ENCODE measurements at places on chromosomes 4 and X.

GRCh38 chrX:111409326-111409725 is 2.7 kb downstream of the DCX start:
- no peak for DNase-seq

DNA sequence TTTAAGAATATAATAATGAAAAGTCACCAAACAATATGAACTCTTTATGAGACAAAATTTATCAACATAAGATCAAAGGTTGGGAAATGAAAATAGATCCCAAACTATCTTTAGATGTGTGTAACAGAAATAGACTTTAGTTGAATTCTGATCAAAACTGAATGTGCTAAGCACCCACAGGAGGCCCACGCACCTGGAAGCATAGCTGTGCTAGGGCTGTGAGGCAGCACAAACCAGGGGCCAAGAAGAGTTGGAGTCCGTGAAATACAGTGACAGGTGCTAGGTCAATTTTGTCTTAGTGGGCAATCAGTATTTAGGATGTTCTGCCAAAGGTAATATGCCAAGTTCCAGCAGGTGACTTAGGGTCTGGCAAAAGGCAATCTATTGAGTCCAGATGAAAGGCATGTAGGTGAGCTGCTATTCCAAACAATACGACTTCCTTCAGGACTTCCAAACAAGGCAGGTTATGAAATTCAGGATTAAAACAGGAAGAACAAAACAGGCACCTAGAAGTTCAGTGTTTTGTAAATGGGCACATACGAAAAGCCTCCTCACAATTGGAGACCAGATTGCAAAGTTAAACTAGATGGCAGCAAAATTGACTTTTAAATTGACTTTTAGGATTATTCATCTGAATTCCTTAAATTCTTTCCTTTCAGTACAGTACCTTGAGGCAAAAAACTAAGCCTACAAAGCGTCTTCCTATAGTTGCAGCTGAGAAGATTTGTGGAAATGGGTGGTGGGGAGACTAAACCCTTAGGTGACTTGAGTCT is 4.7 kb upstream of the PCDH18 start:
- DNase-seq, result no peak

- no peak for DNase-seq
These were observed 111.8 kb downstream of the ZNF518B start for GRCh38 chr4:10345381-10345784.

DNA sequence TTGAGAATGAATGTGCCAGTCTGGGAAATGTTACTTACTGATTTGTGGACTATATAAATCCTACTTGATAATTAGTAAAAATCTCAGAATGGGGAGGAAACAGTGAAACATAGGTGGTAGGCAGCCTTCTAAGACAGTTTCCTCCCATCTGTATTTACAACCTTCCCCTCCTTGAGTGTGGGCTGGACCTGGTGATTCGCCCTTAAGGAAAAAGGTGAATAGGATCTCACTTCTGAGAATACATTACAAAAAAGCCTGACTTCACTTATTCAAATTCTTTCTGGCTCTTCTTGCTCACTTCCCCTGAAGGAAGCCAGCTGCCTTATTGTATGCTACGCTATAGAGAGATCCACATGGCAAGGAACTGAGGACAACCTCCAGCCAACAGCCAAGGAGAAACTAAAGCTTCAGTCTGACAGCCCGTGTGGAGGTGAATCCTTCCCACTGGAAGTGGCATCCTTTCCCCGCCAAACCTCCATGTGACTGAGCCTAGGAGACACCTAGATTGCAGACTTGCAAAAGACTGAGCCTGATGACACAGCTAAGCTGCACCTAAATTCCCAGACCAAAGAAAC is 585.0 kb downstream of the STPG2 start:
- no peak for DNase-seq

GRCh38 chrX:40922307-40922706 is 162.9 kb upstream of the USP9X start:
- no peak for DNase-seq

DNA sequence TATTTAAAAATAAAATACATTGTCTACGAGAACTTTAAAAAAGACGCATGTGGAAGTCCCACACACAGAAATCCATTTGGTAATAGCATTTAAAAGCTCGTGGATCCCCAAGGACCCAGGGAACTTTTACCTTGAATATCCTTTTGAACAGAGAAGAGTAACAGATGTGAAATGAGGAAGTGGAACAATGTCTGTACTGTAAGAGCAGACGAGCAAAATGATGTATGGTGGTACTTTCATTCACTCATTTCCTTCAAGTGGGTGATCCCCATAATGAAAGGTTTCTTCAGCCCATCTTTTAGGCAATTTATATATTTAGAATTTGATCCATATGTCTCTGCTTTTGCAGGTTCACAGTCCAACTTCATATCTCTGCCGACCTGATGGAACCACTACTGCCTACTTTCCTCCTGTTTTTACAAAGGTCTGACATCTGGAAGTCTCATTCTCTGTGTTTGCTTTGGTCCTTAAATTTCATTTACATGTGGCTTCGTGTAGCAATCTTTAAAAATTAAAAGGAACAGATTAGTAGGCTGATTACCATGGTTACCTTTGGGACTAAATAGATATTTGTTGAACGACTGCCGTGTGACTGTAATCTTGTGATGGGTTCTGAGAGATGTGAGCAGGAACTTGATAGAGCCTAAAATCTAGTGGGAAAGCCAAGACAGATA is 188.4 kb downstream of the PALLD start:
- no peak for DNase-seq
